Psoas muscle (tissue), 8 donors: ENCODE measurements at places on chromosomes 1 and 21. TPM values are rescaled to one million over a fixed set of nuclear protein-coding genes. Genes with fewer than 3 reads are reported as not detected.

DNA sequence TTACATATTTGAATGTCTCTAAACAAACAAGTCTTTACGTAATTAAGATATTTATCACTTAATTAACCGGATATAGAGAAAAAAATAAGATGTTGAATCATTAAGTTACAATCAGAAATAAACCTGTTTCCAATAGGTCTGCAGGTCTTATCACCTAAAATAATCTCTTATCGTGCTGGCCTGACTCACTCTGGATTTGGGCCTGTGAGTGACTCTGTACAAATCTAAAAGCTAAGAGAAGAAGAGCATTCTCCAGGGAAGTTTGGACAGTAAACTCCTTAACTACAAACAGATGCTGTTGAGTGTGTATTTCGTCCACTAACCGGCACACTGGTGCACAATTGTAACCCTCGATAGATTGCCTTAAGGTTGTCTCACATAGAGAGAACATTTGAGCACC lies 25.3 kb downstream of the CEP104 start:
- no peak for DNase-seq

Gene SRRM1
- total RNA-seq, result 72.9 TPM

GRCh38 chr1:33743221-33743998 lies 120.5 kb upstream of the HMGB4 start:
- DNase-seq, result no peak

DNA sequence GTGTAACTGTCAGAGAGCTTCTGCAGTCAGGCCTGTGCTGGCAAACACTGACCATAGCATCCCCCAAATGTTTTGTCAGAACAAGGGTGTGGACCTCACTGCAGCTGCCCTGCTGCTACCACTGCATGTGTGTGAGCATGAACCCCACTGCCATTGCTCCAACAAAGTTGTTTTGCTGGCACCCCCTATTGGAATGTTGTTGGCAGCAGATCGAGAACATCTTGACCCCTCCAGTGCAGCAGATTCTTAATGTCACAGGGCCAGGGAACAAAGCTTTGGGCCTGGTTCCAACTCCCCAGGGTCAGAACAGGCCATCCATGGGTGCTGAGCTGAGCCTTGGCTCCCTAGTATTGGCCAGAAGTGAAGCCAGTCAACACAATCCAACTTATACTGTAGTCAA lies 1537.4 kb downstream of the NCAM2 start:
- DNase-seq, result peak; percentile 55

Gene SEC16B
- 0.69 TPM for total RNA-seq

Gene PDPN
- 22.4 TPM for total RNA-seq

DNA sequence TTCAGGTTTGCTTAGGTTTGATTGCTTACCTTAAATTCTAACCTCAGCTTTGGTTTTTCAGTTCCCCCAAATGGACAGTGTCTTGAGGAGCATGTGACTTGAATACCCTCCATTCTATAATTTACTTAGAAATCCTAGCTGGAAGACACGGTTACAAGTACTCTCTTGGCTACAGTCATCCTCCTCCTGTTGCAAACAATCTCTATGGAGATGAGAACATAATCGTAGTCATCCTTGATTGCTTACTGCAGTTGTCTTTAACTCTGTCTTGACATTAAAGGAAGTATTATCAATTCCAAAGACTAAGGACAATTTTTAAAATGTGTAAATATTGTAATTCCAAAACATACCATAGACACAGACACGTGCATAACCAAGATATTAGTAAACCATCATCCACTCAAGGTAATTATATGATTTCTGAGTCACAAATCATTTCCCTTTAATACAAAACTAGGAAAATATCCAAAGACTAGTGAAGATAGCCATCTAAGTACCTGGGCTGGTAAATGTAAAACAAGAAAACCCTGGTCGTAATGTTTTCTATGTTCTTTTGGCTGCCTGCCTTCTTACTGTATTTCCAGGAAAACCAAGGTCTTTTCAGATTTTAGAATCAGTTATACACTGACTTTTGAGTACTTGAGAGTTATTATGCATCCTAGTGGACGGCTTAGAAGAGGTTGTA lies 149.9 kb downstream of the CHRM3 start:
- DNase-seq, result no peak

DNA sequence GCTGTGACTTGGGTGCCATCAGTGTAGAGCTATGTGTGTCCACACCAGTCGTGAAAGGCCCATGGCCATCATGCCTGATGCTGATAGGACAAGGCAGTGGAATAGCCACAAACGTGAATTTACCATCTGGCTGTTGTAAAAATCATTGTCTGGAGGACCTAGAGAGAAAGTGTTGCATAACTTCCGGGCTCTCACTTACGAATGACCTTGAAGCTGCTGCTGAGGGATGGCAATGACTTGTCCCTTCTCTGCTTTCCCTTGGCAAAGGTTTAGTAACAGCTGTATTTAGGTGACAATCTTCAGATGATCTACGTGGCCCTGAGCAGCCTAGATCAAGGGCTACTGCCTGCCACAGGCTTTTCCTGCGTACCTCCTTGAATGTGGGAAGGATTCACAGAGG lies 5.8 kb downstream of the ATP1B1 start:
- DNase-seq, result peak; percentile 68

GRCh38 chr1:42825036-42825851 lies 8.0 kb upstream of the SVBP start:
- no peak for DNase-seq

DNA sequence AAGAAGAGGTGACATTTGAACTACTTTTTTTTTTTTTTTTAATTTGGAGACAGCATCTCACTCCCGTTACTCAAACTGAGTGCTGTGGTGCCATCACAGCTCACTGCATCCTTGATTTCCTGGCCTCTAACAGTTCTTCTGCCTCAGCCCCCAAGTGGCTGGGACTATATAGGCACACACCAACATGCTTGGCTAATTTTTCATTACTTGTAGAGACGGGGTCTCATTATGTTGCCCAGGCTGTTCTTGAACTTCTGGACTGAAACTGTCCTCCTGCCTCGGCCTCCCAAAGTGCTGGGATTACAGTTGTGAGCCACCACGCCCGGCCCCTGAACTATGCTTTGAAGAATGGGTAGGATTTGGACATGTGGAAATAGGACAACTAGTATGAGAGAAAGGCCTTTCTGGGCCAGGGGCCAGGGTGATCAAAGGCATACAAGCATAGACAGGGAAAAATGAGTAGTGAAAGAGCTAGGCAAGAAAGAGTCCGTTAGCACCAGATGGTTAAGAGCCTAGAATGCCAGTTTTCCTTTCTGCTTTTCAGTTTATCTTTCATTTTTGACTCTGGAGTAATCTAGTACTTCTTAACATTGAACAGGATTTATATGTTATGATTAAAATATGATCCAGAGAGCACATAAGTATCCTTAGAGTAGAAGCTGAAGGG lies 6.3 kb downstream of the RABGAP1L start:
- peak; percentile 69 for DNase-seq

GRCh38 chr1:159083013-159083412 lies 6.4 kb upstream of the AIM2 start:
- no peak for DNase-seq

- DNase-seq, result no peak
Measured at GRCh38 chr1:242405947-242406346, 118.5 kb downstream of the PLD5 start.
